ENCODE measurements at places on chromosomes 4 and X. TPM values are rescaled to one million over a fixed set of nuclear protein-coding genes. Genes with fewer than 3 reads are reported as not detected.

DNA sequence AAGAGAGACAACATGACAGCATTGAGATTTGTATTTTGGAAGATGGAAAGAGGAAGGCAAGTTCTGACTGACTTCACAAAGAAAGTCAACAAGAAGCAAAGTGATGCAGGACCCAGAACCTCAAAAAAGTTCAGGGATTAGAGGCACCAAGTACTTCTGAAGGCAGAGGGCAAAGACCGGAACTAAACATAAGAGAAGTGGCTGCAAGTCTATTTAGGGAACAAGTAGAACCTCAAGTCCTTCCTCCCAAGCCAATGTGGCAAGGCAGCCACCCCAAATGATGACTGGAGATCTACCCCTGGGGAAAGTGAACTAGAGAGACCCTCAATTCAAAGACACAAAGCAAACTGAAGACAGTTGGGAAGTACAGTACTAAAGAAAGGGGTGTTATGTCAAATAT is 46.6 kb downstream of the SLC39A8 start:
- peaks cover 4% of the 10 kb centered on the region for H3K4me1 ChIP-seq
- DNase-seq, result no peak
- H3K4me3 ChIP-seq, result no peak overlapping the region
- peaks cover 4% of the 10 kb centered on the region for H3K36me3 ChIP-seq
- H3K27me3 ChIP-seq, result no peaks in the 10 kb centered on the region
- H3K27ac ChIP-seq, result no peak overlapping the region

GRCh38 chrX:124257924-124258702 is 74.3 kb upstream of the TEX13D start:
- no peaks in the 10 kb centered on the region for H3K27me3 ChIP-seq
- DNase-seq, result no peak
- H3K27ac ChIP-seq, result no peak overlapping the region
- H3K4me1 ChIP-seq, result no peaks in the 10 kb centered on the region

DNA sequence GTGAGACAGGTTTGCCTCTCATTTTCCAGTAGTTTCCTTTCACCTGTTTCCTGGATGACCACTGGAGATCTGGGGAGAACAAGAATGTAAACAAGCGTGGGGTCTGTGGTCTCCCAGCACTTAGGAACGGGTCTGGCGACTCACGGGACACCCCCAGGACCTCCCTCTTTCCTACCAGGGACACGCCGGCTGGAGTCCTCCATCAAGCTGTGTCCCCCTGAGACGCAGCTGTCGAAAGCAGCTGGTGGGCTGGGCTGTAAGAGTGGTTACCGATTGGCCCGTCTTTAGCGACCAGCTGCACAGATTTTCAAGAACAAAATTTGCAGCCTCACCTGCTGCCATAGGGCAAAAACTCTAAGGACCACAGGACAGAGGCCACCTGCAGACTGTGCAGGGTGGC is 11.9 kb downstream of the LRPAP1 start:
- H3K36me3 ChIP-seq, result peaks cover 6% of the 10 kb centered on the region
- H3K4me3 ChIP-seq, result no peak overlapping the region
- no peaks in the 10 kb centered on the region for H3K4me1 ChIP-seq

TTC29 gene
- total RNA-seq, result 0.56 TPM

- no peaks in the 10 kb centered on the region for H3K27me3 ChIP-seq
- no peak overlapping the region for H3K4me3 ChIP-seq
- no peak overlapping the region for H3K27ac ChIP-seq
- no peaks in the 10 kb centered on the region for H3K36me3 ChIP-seq
Observed at GRCh38 chr4:84171871-84172270, 327.2 kb downstream of the NKX6-1 start.

DMRTC1B gene
- 6.1 TPM for total RNA-seq

DNA sequence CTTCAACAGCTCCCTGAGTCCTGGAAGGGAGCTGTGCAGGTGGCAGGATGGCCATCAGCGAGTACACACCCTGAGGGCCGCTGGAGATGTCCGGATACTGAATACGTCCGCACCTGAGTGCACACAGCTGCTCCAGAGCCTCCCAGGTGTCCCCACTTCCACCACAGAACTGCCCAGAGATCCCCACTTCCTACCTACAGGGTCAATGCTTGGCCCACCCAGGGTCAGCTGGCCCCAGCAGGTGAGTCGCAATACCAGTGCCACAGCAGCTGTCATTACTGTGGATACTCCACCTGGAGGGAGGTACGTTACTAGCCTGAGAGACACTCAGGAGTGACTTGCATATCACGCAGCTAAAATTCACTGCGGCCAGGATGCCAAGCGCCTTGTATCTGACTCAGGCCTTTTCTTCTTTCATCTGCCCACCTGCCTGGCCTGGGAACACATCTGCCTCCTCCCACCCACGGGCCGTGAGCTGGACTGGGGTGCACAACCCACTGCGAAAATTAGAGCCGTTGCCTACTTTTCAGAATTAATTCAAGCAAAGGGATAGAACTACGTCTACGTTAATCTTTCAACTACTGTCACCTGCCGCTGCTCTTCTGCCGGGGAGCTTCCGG is 9.4 kb downstream of the C4orf50 start:
- no peak overlapping the region for H3K4me3 ChIP-seq
- H3K36me3 ChIP-seq, result no peaks in the 10 kb centered on the region
- H3K27ac ChIP-seq, result no peak overlapping the region
- no peak for DNase-seq
- no peaks in the 10 kb centered on the region for H3K4me1 ChIP-seq
- peaks cover 69% of the 10 kb centered on the region for H3K27me3 ChIP-seq

DNA sequence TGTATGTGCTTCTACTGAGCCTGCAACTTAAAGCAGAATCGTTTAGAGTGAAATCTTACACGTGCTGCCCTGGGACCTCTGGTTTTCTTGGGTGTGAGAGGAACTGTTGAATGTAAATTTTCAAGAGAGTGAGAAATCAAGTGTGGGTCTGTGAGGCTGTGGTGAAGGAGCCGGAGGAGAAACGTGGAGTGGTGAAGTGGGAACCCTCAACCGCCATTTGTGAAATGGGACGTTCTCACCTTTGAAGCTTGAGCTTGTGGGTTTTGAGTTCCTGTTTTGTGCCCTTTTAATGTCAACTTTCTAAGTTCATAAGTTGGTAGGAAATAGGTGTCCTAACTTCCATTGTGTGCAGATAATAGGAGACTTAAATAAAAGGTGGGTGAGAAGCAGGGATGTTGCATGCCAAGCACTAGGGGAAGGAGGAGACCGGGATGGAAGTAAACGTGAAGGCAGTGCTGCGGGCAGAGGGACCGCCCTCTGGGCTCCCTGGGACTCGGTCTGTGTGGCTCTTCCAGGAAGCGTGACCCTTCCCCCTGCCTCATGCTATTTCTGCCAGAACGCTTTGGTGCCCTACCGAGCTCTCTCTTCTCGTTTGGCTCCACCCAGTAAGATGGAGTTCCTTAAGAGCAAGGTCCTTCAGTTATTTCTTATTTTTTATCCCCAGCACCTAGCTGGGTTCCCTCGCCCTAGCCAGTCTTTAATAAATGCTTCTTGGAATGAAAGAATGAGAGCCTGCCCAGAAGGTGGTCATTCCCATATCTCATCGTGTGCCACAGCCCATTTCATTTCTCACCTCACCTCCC is 56.0 kb downstream of the TMEM131L start:
- no peak for DNase-seq
- no peak overlapping the region for H3K27ac ChIP-seq
- H3K36me3 ChIP-seq, result no peaks in the 10 kb centered on the region

GRCh38 chr4:176217510-176217909 is 22.1 kb upstream of the SPATA4 start:
- no peaks in the 10 kb centered on the region for H3K27me3 ChIP-seq
- H3K4me1 ChIP-seq, result no peaks in the 10 kb centered on the region
- DNase-seq, result no peak
- no peak overlapping the region for H3K4me3 ChIP-seq

MAMLD1 gene
- total RNA-seq, result 0.93 TPM

DNA sequence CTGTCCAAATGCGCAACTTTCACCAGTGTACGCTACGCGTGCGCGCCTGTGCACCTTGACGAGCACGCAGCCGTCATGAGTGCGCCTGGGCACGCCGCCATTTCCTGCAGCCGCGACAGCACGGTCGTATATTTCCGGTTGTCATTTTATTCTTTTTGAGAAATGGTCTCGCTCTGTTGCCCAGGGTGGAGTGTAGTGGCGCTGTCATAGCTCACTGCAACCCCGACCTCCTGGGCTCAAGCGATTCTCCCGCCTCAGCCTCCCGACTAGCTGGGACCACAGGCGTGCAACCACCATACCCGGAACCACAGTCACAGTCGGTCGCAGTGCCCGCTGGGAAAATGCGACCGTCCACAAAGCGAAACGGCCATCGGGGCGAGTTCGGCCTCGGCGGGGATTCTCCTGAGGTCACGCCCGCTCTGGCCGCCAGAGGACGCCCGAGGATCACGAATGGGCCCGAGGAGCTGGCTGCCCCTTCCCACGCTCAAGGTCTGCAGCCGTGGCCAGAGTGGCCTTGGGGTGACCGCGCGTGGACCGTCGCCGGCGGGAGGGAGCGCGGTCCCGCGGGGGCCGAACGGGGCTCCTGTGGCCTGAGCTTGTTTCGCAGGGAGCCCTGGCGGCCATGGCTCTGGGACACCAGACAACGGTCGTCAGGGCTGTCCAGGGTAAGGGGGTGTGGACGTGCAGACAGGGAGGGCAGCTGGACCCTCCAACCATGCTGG is 23.7 kb upstream of the PNMA3 start:
- peaks cover 2% of the 10 kb centered on the region for H3K4me1 ChIP-seq
- DNase-seq, result peak; percentile 79
- H3K27me3 ChIP-seq, result peaks cover 1% of the 10 kb centered on the region
- H3K36me3 ChIP-seq, result no peaks in the 10 kb centered on the region
